ENCODE measurements at places on chromosomes 3 and 15. TPM values are rescaled to one million over a fixed set of nuclear protein-coding genes. Genes with fewer than 3 reads are reported as not detected.

Gene SNTN
- not detected for total RNA-seq

Gene SSUH2
- total RNA-seq, result not detected

Gene PPP1R14D
- not detected for total RNA-seq

Gene KNL1
- total RNA-seq, result 107 TPM

Gene MYO5A
- total RNA-seq, result 257 TPM

Gene TADA3
- total RNA-seq, result 45.2 TPM

Gene XIRP1
- total RNA-seq, result not detected

Gene STAB1
- 215 TPM for total RNA-seq

Gene DNAJA4
- 7.2 TPM for total RNA-seq

Gene DAZL
- total RNA-seq, result not detected

Gene MCF2L2
- 0.53 TPM for total RNA-seq

Gene KNG1
- total RNA-seq, result not detected

Gene FSTL1
- 672 TPM for total RNA-seq

Gene CRELD1
- 15.2 TPM for total RNA-seq

Gene CA12
- total RNA-seq, result 1.1 TPM
